ENCODE measurements at places on chromosomes 2 and 18.

DNA sequence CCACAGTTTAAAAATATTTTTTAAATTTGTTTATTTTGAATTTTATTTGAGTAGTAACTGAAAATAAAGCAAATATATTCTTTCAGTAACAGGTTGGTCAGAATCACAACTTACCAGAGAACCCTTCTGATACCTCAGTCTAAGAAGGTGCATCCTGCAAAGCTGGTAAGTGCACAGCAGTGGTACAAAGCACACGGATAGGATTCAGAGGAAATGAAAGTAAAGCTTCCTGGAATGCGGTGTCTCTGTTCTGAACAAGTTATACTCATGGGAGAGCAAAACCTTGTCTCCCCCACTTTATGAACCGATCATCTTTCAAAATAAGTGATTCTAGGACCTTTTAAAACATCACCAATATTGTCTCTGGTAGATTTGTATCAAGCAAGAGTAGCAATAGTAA, 398.3 kb downstream of the TMX3 start:
- peak; percentile 32 for DNase-seq

- DNase-seq: no peak
Observed at GRCh38 chr2:2769481-2770431, 438.7 kb upstream of the MYT1L start.

GRCh38 chr2:199461711-199462346, 4.1 kb upstream of the SATB2 start:
- no peak for DNase-seq

DNA sequence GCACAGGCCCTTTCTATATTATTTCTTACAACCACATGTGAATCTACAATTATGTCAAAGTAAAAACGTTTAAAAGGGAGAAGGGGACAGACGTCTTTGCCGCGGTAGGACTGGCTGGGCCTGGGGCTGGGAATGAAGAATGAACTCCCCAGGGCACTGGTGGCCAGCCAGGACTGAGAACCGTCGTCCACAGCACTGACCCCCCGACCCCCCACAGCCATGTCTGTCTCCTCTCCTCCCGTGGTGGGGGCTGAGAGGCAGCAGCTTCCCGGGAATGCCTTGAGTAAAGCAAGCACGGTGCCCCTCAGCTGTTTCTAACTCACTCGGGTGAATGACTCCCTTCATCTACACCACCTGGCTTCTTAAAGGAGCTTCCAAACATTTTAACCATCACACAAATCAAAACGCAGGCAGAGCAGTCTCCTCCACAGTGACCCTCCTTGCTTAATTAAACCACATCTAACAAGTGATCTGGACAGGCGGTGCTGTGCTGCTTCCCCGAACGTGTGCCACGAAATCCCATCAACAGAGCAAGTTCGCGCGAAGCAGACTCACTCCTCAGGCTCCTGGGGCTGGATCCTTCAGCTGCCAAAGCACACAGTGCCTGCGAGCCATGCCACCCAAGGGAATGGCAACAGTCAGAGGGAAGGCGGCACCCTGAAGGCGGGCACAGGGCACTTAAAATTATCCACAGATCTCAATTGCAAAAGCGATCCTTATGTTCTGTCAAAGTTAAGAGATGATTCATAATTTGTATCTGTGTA, 217.7 kb downstream of the EIPR1 start:
- DNase-seq: no peak

DNA sequence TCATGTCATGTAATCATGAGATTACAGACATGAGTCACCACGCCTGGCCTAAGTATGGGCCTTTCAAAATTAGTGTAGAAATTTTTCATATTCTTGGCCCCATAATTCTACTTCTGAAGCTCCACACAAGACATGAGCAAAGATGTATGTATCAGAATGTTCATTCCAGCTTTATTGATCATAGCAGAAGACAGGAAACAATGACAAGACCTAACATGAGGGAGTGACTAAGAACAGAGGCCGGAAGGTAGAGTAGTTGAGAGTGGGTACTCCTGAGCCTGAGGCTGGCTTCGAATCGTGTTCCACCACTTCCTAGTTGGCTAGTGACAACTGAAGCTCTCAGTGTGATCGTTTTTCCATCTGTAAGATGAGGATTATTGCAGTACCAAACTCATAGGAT, 89.3 kb downstream of the ARMC9 start:
- no peak for DNase-seq

DNA sequence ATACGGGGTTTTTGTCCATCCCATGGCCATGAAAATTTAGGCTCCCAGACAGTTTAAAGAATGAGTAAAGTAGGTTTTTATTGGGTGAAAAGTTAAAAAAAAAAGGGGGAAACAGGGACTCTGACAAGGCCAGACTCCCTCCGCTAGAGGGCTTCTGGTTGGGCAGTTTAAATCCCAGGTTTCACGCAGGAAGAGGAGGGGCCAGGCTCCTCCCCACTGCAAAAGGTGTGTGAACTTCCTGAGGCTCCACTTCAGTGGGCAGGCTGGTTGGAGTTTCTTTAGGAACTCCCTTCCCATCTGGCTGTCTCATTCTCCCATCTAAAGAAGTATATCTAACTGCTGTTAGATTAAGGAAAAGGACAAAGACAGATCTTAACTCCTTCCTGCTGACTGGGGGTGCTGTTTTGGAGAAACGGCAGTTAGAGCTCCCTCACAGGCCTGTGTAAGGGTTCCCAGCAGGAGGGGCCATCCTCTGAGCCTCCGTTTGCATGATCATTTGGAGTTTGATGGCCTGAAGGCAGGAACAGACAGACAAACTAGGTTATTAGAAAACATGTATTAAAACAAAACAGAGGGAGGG, 1160.7 kb downstream of the CNTNAP5 start:
- no peak for DNase-seq

DNA sequence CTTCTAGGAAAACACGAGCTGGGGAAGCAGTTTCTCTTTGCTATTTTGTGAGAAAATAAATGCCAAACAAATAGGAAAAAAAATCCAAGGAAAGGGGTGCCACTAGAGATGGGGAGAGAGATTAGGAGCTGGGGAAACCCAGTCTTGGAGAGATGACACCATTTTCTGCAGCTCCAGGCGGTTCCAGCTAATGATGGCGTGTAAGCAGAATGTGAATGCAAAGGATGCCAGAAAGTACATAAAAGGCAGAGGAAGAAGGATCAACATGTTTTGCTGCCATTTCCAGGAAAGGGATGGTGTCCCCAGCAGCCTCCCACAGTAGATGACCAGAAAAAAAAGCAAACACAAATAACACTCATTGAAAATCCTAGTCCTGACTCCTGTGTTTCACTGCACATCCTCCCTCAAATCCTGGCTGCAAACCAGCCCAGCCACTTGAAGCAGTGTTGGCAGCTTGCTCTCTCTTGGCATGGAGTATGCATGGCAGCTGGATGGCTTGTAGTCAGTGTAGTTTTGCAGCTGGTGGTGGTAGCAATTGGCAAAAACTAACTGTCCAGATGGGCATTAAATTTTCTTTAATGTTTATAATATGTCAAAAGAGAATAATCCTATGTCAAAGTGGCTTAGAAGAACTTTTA, 93.6 kb downstream of the FTCDNL1 start:
- peak; percentile 42 for DNase-seq

GRCh38 chr2:222492683-222493082, 68.3 kb downstream of the SGPP2 start:
- no peak for DNase-seq

DNA sequence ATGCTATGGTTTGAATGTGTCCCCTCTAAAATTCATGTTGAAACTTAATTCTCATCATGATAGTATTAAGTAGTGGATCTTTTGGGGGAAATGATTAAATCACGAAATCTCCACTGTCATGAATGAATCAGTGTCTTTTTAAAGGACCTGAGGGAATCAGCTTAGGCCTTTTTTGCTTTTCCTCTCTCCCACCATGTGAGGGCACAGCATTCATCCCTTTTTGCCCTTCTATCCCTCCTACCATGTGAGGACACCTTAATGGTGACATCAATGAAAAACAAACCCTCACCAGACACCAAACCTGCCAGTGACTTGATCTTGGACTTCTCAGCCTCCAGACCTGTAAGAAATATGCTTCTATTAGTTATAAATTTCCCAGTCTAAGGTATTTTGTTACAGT, 247.1 kb upstream of the UBE2E3 start:
- no peak for DNase-seq

Data from AG08395 (cell line).